ENCODE measurements at places on chromosomes 4 and X. TPM values are rescaled to one million over a fixed set of nuclear protein-coding genes. Genes with fewer than 3 reads are reported as not detected.

- no peak for DNase-seq
- no peaks in the 10 kb centered on the region for H3K4me1 ChIP-seq
- peaks cover 1% of the 10 kb centered on the region for H3K27me3 ChIP-seq
- peaks cover 2% of the 10 kb centered on the region for H3K36me3 ChIP-seq
- H3K27ac ChIP-seq: no peak overlapping the region
Measured at GRCh38 chr4:83381173-83381572, 46.5 kb upstream of the HPSE start.

DNA sequence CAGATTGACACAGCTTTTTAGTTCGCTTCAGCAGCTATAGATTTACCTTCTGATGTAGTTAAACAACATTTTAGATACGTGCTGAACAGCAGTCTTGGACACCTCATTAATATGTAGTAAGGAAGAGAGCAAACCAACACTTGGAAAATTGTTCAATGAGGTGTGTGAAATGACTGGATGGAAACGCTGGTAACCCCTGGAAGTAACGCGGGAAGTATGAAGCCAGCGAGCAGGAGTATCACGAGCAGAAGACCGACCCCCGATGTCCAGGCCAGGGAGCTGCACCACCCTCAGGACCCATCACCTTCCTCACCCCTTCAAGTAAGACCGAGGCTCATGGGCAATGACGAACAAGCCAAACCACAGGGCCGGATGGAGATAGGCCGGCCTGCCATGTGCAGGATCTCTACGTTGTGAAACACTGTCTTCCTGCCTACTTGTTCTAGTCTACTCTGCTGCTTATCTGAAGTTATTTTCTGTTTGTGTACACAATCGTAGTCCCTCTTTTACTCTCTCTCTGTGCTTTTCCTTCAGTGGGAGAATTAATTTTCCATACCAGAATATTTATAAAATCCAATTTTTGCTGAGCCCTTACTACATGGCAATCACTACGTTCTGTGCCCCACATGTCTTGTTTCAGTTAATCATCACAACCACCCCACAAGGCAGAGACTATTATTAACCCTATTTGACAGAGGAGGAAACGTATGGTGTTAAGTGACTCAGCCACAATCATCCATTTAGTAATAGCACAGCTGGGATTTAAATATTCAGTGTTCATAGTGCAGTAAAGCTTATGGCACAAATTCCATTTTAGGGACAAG lies 221.7 kb downstream of the APBB2 start:
- H3K27me3 ChIP-seq: peaks cover 13% of the 10 kb centered on the region
- H3K36me3 ChIP-seq: no peaks in the 10 kb centered on the region
- H3K4me1 ChIP-seq: peaks cover 8% of the 10 kb centered on the region
- no peak overlapping the region for H3K4me3 ChIP-seq
- no peak for DNase-seq
- no peak overlapping the region for H3K27ac ChIP-seq

DNA sequence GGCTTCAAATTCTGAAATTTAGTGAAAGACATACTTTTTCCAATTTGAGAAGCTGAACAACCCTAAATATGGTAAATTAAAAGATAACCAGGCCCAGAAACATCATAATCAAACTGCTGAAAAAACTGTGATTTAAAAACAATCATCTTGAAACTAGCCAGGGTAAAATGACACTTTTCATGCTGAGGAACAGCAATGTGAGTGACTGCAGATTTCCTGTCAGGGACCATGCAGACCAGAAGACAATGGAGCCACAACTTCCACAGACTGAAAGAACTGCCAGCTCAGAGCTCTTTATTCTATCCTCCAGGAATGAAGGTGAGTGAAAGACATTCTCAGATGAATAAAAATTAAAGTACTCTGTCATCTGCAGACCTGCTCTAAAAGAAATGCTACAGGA lies 73.3 kb downstream of the NAT8L start:
- H3K27me3 ChIP-seq: no peaks in the 10 kb centered on the region
- H3K4me3 ChIP-seq: no peak overlapping the region
- H3K36me3 ChIP-seq: peaks cover 4% of the 10 kb centered on the region
- peaks cover 10% of the 10 kb centered on the region for H3K4me1 ChIP-seq

DNA sequence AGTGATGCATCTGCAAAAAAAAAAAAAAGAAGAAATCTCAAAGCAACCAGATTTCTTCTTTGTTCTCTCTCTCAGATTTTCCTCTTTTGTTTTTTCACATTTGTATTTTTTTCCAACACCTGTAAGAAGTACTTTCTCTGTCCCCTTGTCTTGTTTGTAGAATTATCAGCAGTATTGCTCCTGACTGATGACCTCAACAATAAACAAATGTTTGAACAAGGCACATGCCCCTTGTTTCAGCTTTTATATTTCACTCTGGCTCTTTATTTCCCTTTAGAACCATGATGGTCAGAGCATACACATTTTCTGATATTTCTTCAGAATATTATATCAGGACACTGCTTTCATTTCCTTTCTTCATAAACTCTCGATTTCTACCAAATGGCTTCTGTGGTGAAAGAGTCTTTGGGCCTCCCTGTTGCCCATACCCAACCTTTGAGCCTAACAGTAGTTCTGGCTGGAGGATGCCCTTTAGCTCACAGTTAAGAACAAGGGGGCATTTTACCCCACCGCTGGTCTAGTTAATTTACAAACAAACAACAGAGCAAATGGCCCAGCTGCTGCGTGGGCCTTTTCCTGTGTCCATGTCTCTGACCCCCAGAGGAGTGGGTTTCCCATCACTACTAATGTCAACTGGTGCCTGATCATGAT lies 142.5 kb upstream of the SMAD1 start:
- no peak overlapping the region for H3K4me3 ChIP-seq
- H3K36me3 ChIP-seq: peaks cover 3% of the 10 kb centered on the region

PGAM4 gene
- total RNA-seq: not detected

GRCh38 chr4:40299811-40300292 lies 35.3 kb upstream of the CHRNA9 start:
- H3K36me3 ChIP-seq: peaks cover 2% of the 10 kb centered on the region
- peak overlapping the region; percentile 97 for H3K27ac ChIP-seq

- H3K27me3 ChIP-seq: no peaks in the 10 kb centered on the region
- peak overlapping the region; percentile 98 for H3K4me3 ChIP-seq
- peak overlapping the region; percentile 96 for H3K27ac ChIP-seq
- DNase-seq: peak; percentile 41
Measured at GRCh38 chr4:48341776-48342605, 662 bp downstream of the SLAIN2 start.
